Stimulated activated CD8-positive, alpha-beta memory T cell treated with anti-CD3 and anti-CD28 coated beads, Interleukin-15, amount 100 ng/mL, for 1 hour (primary cell): ENCODE measurements at places on chromosomes 7 and 10.

DNA sequence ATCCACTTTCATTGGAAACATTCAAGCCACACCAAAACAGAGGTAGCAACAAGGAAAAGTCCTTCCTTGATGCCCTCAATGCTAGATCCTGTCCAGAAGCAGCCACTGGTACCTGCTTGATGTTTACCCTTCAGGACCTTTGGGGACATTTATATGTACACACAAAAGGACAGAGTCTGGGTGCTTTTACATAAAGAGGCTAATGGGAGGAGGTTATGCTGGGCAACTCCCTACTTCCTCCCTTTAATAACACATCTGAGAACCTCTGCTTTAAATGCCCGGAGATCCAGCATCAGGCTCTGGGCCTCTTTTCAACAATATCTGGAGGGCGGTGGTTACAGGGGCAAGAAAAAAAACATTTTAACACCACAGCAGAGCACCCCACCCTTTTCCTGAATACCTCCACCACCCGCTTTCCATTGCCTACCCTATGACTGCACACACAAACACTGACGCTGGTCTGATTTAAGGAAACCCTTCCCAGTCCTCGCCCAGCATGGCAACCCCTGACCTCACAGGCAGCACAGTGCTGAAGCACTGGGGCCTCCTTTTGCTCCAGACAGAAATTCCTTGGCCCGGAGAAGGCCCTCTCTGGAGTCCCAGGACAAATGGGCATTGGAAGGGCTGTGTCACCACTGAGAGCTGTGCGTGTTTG lies 39.3 kb upstream of the DUSP5 start:
- DNase-seq = no peak

DNA sequence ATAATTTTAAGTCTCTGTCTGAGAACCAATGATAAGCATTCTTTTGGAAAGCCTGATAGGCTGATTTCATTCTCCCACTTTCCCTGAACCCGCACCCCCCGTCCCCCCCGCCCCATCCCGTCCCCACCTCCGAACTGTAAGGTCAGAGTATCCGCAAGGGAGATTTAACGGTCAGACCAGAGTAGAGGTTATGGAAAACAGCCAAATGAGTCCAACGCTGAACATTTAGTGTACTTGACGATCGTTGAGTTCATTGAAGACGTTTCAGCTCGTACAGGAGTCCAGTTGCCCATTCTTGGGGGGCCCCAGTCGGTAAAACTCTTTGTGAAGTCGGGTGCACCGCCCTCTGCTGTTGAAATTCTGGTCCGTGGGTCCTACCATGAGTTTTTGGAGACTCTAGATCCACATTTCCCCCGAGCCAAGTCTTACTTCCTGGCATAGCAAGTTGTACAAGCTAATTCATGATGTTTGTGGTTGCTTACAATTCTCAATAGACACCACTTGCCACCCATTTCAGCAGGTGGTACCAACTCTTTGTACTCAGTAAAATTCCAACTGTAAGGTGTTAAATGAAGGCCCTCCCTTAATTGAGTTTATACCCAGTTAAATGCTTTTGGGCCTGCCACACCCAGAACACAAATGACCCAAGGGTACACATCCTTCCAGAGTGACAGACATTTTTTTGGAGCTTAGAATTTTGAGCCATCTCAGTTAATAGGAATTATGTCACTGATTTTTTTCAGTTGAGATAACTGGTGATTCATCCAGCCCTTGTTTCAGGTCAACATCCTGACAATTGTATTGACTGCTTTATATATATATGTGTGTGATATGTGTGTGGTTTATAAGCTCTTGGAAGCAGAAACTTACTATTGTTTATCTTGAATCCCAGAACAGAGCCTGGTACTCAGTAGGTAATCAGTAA lies 1.2 kb downstream of the MARCHF5 start:
- DNase-seq = no peak

GRCh38 chr10:97916586-97916985 lies 66.9 kb downstream of the GOLGA7B start:
- DNase-seq = no peak

GRCh38 chr7:121404348-121404747 lies 8.2 kb upstream of the FAM3C start:
- DNase-seq = no peak

- DNase-seq = no peak
Observed at GRCh38 chr7:127389321-127389720, 3.2 kb downstream of the ZNF800 start.

DNA sequence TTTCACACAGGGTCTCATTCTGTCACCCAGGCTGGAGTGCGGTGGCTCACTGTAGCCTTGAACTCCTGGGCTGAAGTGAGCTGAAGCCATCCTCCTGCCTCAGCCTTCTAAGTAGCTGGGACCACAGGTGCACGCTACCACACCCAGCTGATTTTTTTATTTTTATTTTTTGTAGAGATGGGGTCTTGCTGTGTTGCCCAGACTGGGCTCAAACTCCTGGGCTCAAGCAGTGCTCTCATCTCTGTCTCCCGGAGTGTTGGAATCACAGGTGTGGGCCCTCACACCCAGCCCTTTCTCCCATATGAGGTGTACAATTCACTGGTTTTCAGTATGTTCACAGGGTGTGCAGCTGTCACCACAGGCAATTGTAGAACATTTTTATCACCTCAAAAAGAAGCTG lies 5.2 kb downstream of the INPP5A start:
- DNase-seq = no peak

GRCh38 chr10:102764470-102765161 lies 20.9 kb downstream of the WBP1L start:
- no peak for DNase-seq

DNA sequence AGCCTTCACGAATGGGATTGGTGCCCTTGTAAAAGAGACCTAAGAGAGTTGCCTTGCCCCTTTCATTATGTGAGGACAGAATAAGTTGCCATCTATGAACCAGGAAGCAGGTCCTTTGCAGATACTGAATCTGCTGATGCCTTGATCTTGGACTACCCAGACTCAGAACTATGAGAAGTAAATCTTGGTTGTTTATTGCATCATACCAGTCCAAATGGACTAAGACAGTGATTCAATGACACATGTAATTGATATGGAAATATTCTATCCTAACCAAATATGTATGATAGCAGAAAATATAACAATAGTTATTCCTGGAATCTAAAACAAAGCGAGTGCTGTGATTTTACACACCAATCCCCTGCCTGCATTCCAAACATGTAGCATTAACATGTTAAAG lies 17.0 kb upstream of the LYZL1 start:
- no peak for DNase-seq

DNA sequence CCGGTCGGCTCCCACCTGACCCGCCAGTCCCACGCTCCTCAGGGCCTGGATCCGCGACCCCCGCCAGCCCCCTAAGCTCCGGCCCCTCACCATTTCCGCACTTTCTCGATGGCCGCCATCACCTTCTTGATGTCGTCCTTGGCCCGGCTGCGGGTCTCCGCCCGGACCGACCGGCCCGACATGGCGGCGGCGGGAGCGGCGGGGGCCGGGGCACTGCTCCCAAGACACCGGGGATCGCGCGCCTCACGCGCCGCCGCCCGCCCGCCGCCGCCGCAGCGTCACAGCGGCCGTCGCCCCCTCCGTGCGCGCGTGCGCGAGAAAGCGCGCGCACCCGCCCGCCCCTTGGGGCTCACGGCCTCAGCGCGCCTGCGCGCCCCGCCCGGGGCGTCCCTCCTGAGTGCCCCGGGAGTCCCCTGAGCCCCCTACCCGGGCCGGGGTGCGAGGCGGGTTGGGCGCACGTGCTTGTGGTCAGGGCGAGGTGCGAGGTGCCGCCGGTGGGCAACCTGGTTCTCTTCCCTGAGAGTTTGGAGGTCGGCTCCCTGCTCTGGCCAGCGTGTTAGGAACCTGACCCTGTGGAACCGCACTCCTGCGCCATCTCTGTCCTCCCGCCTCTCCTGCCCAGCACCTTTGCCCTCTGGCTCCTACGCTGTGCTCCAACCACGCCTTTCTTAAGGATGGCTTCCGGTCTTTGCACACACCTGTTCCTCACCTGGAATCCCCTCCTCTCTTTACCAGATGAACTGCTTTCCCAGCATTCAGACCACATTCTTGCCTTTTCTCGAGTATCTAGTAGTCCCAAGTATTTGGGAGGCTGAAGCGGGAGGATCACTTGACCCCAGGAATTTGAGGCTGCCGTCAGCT lies at the start of gene BCL7B:
Gene BCL7B (minus strand): TSS at position 294 of the 861 bp plus-strand sequence. CDS start 112 bp downstream, at position 182.
- DNase-seq = peak; percentile 44

DNA sequence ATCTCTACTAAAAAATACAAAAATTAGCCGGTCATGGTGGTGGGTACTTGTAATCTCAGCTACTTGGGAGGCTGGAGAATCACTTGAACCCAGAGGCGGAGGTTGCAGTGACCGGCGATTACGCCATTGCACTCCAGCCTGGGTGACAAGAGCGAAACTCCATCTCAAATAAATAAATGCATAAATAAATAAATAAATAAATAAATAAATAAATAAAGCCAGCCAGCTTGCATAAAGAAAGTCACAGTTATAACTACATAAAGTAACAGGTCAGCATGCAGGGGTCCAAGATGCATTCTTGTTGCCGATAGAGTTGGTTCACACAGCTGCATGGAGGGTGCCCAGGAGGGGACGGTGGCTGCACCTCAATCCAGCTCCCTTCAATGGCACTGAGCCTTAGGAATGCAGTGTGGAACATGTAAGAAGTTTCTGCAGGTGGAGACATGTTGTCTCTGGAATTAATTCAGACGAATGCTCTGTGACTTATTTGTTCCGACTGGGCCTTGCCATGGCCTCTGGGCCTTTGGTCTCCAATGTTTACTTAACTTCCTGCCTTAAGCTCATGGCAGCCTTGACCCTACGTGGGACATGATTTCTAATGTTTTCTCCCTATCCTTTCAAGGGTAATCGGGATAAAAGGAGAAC lies 159.6 kb upstream of the PRKCQ start:
- no peak for DNase-seq

GRCh38 chr7:157080111-157080730 lies 58.5 kb upstream of the UBE3C start:
- no peak for DNase-seq

- DNase-seq = no peak
Observed at GRCh38 chr7:44324481-44325200, 753 bp downstream of the CAMK2B start.

- no peak for DNase-seq
Observed at GRCh38 chr7:36016648-36017047, 136.4 kb upstream of the EEPD1 start.

DNA sequence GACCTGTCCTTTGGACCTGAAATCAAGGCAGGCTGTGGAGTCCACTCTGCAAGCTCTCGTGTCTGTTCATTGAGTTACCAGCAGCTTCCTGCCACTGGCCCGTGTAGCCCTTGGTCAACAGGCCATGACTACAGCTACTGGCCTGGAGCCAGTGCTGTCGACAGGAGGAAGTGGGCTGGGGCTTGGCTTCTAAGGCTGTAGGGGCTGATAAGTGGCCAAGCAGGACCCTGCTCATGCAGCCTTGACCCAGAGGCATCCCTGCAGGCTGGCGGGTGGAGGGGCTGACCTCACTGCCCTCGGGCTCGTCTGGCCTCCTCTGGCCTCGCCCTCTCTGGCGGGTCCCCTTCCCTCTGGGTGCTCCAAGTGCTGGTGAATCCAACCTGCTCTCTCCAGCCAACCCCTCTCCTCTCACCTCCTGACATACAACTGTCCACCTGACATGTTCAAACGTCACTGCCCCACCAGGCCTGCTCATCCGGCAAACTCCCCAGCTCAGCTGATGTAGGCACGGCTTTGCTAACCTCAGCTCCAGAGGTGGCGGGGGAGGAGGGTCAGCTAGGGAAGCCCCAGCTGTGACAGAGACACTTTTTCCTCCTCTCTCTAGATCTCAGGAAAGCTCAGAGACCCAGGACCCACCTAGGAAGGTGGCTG lies 188.6 kb upstream of the LYZL2 start:
- no peak for DNase-seq
